ENCODE measurements at places on chromosomes 6 and 20.
A peak's percentile ranks its signal among the peaks of the same experiment; 100 is the strongest.

GRCh38 chr6:32973144-32974015 lies 5.0 kb downstream of the BRD2 start:
- DNase-seq: peak; percentile 68

- no peak for DNase-seq
Measured at GRCh38 chr6:33075208-33075567, 602 bp upstream of the HLA-DPB1 start.

DNA sequence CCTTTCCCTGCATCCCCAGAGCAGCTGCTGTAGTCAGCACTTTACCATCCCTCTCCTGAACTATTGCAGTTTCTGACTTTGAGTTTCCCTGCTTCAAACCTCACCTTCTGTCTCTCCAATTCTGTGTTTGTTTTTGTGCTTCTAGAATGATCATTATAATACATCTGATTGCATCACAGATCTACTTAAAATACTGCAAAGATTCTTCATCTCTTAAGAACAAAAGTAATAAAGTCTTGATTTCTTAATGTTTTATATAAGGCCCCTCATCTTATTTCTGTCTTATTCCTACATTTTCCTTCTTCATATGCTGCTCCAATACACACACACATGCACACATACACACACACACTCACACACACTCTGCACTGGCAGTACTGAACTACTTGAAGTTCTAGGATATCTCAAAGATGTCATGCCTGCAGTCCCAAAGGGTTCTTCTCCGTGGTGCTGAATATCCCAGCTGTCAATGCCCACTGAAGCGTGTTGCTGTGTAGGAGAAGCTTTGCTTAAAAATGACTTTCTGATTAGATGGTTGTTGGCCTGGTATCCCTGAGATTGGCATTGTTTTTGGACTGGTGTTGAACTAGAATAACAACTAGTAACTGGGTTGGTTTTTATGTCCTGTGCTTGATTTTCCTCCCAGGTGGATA lies 97.2 kb downstream of the MAP3K4 start:
- DNase-seq: no peak

DNA sequence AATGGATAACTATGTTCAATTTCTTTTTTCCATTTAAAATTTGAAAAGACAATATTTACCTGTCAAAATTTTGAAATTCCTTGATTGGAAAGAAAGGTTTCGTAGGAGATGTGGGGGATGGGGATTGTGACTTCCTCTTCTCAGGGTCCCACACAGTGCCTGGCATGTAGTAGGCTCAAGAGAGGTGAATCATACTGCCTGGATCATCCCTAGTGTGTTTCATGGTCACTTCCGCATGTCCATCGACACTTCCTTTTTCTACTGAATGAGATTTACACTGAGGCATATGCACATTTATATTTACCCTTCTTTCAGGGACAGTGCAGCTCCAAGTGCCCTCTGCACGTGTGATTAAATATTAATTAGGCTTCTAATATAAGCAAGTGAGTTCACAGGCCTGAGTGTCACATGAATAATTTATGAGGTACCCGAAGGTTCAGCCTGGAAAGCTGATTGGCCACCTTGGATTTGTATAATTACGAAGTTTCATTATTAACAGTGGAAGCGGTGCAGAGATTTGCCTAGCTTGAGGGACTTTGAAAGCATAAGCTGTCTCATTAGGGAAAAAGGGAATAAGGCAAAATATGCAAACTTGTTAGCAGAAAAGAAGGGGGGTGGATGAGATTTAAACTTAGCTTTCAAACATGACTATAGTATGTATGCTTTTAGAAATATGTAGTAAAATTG lies 177.5 kb upstream of the MMS22L start:
- no peak for DNase-seq

DNA sequence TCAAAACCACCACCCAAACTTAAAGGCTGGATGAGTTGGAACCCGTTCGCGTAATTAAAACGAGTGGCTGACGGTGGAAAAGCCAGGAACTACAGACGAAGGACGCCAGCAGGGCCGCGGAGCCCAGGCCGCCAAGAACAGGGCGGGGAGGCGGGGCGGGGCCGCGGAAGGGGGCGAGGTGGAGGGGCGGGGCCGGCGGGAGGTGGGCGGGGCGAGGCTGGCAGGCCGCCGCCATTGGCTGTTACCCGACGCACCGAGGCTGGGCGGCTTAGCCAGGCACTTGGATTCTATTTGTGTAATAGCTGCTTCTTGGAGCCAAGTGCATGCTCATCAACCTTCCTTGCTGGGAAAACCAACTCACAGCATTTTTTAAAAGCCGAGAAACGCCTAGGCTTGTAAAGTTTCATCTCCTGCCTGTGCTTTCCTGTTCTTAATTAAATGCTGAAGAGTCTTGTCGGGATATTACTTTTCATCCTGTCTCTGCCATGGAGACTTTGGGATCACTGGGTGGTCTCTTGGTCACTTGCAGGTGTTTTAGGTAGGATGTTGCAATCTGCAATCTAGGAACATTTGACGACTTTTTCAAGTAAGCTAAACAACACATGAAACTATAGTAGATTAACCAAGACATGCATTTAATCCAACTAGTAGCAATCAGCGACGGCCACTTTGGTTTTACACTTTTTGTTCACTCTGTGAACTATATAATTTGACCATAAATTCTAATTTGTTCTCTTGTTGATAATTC lies 245.0 kb downstream of the ARID1B start:
- peak; percentile 86 for DNase-seq
